ENCODE measurements at places on chromosomes 1 and 21.

DNA sequence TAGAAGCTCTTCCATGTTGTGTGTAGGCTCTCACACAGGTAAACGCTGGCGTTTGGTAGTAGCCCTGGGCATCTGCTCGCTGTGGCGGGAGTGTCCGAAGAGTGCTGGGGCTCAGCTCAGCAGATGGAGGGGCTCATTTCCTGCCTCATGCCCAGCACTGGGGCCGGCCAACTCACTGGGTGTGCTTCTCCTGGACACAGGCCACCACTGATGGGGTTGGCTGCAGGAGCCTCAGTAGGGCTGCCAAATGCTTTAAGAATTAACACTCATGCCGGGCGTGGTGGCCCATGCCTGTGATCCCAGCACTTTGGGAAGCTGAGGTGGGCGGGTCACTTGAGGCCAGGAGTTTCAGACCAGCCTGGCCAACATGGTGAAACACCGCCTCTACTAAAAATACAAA is 20.9 kb downstream of the UQCRHL start:
- DNase-seq = no peak

DNA sequence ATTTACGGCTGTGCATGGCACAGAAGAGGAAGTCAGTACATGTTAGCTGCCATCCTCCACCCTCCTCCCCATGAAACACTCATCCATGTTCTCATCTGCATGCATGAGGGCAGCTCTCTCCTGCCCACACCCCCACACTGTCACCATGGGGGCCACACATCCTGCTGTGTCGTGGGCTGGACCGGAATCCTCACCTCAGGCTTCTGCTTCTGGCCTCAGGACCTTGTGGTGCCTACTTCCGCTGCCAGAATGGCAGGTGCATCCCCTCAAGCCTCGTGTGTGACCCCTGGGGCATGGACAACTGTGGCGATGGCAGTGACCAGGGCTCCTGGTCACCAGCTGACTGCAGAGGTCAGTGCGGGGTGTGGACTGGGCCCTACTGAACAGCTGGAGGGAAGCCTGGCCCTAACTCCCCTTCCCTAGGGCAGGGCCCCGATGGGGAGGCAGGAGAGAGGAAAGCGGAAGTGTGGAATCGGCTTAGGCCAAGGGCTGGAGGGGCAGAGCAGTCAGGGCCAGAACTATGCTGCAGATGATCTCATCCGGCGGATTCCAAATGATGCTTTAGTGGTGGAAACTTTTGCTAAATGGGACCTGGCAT is 3.8 kb downstream of the LDLRAD2 start:
- DNase-seq = no peak

- no peak for DNase-seq
Measured at GRCh38 chr1:186492531-186493291, 31.8 kb upstream of the PDC start.

DNA sequence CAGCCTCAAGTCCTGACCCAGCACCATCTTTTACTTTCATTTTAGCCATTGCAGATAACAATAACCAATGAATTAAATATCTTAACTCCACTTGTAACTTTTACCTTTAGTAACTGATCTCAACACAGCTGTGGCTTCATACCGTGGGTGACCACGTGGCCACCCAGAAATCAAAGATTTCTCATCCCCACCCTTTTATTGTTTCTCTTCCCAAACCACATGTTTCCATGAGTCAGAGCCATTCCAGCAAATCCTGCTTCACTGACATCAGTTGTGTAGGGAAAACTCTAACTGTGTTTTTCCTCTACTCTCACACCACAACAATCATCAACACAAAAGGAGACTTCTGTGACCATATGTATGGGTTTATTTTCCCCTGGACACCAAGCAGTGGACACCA is 25.1 kb upstream of the BRDT start:
- no peak for DNase-seq

DNA sequence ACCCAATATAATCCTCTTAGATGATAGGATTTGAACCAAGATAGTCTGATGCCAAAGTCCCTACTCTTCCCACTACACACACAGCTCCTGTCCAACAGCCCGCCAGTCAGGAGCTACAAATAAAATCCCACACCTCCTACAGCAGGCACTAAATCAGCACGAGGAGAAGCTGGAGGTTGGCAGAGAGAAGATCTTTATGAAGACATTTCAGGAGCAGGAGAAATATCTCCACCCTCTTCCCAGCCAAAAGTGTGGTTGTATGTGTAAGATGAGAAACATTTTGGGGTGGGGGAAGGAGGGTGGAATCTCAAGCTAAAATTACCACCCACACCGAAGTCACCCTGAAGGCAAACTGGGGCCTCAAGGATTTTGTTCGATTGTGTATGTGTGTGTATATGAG is 54.5 kb downstream of the PLXNA2 start:
- DNase-seq = no peak

DNA sequence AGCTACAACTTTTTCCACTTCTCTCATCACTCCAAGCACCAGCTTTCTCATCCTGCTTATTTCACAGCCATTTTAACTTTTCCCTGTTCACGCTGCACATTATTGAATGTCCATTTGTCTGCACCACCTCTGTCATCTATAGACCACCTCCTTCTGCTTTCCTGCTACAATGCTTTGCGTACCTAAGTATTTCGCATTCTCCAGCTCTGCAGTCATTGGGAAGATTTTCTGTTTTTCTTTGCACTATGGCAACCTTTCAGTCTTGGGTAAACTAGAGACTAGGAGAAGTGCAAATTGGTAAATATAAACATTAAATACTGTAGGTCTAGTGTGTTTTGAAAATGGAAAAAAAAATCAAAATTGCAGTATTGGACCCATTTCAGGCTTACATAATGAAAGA is 835 bp downstream of the CCDC30 start:
- no peak for DNase-seq

DNA sequence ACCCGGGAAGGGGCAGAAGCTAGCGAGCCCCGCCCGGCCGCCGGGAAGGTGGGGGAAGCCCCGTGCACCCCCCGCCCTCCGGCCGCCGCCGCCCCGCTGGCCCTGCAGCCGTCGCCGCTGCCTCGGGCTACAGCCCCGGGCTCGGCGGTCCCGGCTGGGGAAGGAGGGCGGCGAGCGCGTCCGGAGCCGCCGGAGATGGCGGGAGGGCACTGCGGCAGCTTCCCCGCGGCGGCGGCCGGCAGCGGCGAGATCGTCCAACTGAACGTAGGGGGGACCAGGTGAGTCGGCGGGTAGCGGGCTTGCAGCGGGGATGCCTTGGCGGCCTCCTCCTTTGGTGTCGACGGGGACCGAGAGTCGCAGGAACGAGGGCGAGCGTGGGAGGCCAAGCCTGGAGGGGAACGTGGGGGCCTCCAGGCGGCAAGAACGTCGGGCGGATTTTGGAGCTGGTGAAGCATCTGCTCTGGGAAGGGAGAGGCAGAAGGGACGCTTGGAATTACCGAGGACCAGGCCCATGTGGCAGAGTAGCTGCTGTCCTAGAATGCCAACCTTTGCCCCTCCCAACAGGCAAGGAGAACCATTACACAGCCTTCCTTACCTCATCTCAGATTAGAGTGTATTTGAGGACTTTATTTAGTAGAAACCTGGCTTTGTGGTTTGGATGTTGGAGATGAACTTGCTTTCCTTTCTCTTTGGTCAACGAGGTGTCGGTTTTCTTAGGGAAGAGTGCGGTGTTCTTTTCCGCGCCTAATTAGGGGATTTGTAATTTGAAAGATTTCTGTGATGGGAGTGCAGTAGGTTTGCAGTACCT is 591 bp downstream of the KCTD3 start:
- DNase-seq = peak; percentile 67

DNA sequence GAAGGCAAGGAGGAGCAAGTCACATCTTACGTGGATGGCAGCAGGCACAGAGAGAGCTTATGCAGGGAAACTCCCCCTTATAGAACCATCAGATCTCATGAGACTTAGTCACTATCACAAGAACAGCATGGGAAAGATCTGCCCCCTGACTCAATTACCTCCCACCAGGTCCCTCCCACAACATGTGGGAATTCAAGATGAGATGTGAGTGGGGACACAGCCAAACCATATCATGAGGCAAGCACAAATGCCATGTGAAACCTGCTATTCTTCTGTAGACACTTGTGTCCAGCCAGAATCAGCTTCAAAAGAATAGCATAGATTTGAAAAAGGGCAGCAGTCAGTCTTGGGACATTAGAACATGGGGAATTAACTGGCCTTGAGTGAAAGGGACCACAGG is 32.2 kb upstream of the UBE2U start:
- no peak for DNase-seq

- DNase-seq = peak; percentile 58
Measured at GRCh38 chr1:178093951-178094738, at the start of gene RASAL2. TSS of gene RASAL2 (plus strand) at chr1:178094104. CDS start at chr1:178094493, 389 bp downstream.

DNA sequence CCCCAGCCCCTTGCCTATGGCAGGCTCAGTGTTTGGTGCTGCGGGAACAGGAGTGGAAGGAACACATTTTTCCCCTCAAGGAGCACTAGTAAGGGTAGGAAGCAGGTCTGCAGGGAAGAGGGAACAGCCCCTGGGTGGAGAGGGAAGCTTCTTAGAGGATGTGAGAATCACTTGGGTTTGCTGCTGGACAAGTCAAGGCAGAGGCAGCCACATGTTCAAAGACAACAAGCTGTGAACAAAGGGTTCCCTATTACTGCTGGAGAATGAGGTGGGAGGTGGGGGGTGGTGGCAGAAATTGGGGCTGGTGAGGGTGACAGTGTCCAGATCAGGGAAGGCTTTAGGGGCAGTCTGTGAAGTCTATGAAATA is 24.8 kb upstream of the CITED4 start:
- no peak for DNase-seq
